SHP77 treated with DMSO at 0.1 percent for 48 hours (cell line): ENCODE measurements at places on chromosomes 11 and 22.

DNA sequence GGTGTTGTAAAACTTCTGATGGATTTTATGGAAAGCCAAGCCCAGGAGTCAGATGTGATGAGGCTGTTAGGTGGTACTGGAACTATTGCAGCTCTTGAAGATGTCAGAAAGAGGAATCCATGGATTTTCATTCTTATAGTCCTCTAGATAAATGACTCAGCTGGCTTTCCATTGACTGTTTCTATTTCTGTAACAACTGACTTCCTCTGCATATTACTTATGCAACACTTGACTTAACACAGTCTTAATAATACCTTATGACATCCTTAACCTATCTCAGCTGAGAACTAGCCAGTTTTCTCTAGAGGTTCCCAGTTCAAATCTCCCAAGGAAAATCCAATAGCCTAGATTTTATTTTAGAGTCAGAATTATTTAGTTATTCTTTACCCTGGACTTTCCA lies 263.8 kb downstream of the LUZP2 start:
- DNase-seq: no peak

DNA sequence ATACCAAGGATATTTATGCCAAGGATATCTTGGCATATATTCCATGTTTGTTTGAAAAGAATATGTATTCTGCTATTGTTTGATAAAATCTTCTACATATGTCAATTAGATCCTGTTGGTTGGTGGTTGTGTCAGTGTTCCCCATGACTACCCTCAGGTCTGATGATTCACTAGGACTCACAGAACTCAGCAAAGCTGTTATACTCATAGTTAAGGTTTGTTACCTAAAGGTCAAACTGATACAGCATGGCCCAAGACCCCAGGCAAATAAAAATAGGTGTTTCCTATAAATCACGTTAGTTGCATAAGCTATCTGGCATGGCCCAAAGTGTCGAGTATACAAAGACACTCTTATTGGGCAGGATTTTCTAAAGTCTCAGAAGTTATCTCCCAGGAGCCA lies 30.2 kb upstream of the B3GNT6 start:
- DNase-seq: no peak

DNA sequence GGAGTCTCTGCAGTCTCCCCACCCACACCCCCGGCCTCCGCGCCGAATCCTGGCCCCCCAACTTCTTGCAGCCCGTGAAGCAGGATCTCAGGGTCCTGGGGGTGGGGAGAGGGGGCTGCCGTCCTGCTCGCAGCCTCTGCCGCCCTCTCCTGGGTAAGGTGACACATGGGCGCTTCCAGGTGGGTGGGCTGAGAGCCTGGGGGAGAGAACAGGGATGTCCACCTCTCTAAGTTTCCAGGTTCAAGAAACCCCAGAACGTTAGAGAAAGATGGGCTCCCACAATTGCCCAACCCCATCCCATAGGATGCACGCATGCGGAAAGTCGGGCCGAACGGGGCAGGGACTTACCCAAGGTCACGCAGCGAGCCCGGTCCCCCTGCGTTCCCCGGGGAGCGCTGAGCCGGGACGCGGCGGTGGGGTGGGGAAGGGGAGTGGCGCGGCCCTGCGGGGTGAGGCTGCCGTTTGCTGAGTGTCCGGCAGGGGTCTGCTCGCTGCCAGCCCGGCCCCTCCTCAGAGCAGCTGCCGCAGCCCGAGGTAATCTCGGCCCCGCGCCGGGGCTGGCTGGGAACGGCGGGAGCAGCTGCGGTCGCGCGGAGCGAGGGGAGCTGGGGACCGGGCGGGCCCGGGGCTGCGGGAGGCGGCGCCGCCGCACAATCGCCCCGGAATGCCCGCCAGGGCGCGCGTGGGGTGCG lies 705 bp upstream of the CAPN1 start:
- peak; percentile 34 for DNase-seq

DNA sequence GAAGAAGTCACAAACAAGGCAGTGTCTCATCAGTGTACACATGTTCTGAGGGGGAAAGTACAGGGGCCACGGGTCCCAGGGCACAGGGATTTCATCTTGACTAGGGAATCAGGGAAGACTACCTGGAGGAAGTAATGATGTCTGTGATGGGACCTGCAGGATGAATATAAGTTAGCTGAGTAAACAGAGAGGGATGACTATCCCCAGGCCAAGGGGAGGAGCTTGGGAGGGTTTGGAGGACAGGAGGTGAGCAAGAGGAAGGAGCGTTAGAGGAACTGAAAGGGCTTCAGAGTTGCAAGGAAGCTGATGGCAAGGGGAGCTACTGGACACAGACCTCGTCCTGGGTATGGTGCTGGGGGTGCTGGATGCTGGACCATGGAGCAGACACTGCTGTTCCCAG lies 56.4 kb downstream of the TRAF6 start:
- no peak for DNase-seq

DNA sequence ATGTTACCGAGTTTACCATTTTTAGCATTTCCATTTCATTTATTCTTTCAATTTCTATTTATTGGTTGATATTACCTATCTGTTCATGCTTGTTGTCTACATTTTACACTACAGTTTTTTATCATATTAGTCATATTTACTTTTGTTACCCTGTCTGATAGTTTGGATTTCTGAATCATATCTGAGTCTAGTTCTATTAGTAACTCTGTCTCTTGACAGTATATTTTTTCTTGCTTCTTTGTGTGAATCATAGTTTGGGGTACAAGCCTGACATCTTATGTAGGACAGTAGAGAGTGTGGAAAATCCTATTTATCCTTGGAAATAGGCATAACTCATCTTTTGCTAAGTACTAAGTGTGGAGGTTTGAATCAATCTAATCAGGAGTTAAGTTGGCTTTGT lies 263.9 kb upstream of the SESN3 start:
- no peak for DNase-seq

DNA sequence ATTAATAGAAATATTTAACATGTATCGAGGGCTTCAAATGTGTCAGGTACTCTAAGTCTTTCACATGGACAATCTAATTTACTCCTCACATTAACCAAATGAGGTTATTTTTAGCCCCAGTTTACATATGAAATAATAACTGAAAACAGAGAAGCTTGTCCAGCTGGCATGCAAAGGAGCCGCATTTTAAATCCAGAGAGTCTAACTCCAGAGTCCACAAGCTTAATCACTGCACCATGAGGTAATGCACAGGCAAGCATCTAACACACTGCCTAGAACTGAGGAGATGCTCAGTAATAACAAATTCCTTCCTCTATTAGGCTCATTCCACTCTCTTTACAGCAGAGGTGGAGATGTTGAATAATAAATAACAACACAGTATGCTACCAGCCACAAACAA lies 165.7 kb upstream of the GUCY1A2 start:
- DNase-seq: no peak
